ENCODE measurements at places on chromosomes 16 and 17. TPM values are rescaled to one million over a fixed set of nuclear protein-coding genes. Genes with fewer than 3 reads are reported as not detected.

GRCh38 chr16:27265982-27266381 lies 2.6 kb downstream of the NSMCE1 start:
- H3K36me3 ChIP-seq, result no peaks in the 10 kb centered on the region
- H3K4me3 ChIP-seq, result no peak overlapping the region
- H3K27me3 ChIP-seq, result no peaks in the 10 kb centered on the region

GRCh38 chr16:51707666-51708065 lies 556.6 kb upstream of the SALL1 start:
- no peaks in the 10 kb centered on the region for H3K4me1 ChIP-seq
- H3K4me3 ChIP-seq, result no peak overlapping the region
- H3K27ac ChIP-seq, result no peak overlapping the region
- DNase-seq, result no peak
- no peaks in the 10 kb centered on the region for H3K36me3 ChIP-seq

DNA sequence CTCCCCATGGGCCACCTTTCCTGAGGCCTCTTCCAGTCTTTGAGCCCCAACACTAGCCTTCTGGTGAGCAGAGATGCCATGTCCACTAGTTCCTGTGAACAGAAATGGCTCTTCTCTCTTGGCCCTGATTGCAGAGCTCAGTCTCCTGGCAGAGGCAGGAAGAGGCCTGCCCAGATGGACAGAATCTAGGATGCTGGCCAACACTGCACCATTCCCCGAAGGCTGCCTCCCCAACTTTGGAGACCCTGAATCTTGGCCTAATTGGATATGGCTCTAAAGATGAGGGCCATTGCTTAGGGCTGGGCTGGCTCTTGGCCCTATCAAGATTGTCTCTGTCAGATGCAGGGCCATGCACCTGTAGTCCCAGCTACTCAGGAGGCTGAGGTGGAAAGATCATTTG lies 18.0 kb upstream of the DYNLL2 start:
- H3K27ac ChIP-seq, result no peak overlapping the region
- peaks cover 4% of the 10 kb centered on the region for H3K4me1 ChIP-seq
- no peak overlapping the region for H3K4me3 ChIP-seq
- H3K27me3 ChIP-seq, result no peaks in the 10 kb centered on the region
- DNase-seq, result no peak

DNA sequence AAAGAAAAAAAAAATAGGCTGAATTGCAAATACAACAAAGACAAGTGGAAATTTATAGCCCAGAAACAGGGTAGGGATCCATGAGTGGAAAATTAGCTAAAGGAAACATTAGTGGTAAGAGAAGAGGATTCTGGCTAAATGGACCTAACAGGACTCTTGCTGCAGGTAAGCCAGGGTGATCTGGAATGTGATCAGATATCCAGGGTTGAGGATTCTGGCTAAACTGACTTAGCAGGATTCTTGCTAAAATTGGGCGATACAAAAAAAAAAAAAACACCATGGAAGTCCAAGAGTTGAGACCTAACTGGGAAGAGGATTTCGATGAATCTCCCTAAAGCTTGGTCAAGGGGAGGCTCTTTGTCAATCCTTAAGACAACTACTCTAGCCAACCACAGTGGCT lies 61.7 kb upstream of the ATF7IP2 start:
- H3K4me1 ChIP-seq, result peaks cover 7% of the 10 kb centered on the region
- no peaks in the 10 kb centered on the region for H3K36me3 ChIP-seq
- H3K4me3 ChIP-seq, result no peak overlapping the region
- no peaks in the 10 kb centered on the region for H3K27me3 ChIP-seq
- DNase-seq, result no peak
- no peak overlapping the region for H3K27ac ChIP-seq

DNA sequence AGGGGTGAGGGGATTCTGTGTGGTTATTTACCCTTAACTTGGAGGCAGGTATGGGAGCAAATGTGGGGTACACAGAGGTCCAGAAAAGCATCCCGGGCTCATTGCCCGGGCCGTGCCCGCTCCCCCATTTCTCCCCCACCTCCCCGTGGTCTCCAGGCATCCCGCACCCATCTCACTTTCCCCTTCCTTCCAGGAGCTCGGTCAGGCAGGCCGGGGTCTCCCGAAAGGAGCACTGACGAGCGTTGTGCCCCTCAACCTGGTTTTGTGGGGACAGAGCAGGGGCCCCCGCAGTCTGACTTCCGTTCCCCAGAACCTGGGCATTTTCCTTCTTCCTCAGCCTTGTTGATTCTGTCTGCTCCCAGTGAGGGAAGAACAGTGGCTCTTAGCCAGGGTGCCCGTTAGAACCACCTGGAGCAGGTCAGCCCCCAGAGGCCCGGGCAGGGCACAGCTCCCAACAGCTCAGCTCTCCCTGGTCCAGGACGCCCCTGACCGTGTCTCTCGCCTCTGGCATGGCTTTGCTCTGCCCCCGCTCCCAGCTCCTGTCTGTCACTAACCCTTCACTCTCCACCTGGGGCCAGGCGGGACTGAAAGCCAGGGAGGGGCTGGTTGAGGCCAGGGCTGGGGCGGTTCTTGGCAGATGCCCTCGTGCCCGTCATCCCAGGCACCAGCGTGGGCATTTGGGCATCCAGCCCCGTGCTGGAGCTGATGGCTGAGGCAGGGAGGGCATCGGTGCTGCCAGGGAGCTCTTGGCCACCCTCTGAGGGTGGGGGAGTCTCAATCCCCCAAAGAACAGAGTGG lies 12.5 kb upstream of the NUDT16L1 start:
- no peaks in the 10 kb centered on the region for H3K27me3 ChIP-seq
- H3K4me3 ChIP-seq, result no peak overlapping the region
- DNase-seq, result no peak
- H3K36me3 ChIP-seq, result no peaks in the 10 kb centered on the region
- peaks cover 33% of the 10 kb centered on the region for H3K4me1 ChIP-seq

DNA sequence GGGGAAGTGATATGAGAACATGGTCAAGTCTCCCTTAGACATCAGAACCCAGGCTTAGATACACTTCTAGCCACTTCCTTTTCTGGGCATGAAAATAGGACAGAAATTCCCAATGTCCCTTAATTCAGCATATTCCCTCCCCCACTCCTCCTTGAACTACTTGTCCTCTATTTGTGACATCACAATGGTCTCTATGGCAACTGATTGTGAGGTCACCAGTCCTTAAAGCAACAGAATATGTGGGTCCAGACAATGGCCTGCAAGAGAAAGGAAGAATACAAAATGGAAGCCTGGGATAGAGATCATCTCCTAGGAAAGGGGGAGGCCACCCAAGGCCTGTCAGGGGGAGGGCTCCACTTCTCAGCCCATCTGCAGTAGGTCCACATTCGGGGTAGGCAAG lies 6.7 kb upstream of the SEZ6 start:
- no peaks in the 10 kb centered on the region for H3K36me3 ChIP-seq
- no peaks in the 10 kb centered on the region for H3K27me3 ChIP-seq

GRCh38 chr17:53570731-53571130 lies 252.0 kb upstream of the KIF2B start:
- H3K36me3 ChIP-seq, result no peaks in the 10 kb centered on the region
- H3K27ac ChIP-seq, result no peak overlapping the region
- no peaks in the 10 kb centered on the region for H3K4me1 ChIP-seq
- no peak for DNase-seq
- no peaks in the 10 kb centered on the region for H3K27me3 ChIP-seq
- no peak overlapping the region for H3K4me3 ChIP-seq

- no peaks in the 10 kb centered on the region for H3K27me3 ChIP-seq
- no peaks in the 10 kb centered on the region for H3K4me1 ChIP-seq
- no peak overlapping the region for H3K4me3 ChIP-seq
- no peak overlapping the region for H3K27ac ChIP-seq
- no peak for DNase-seq
These were observed 360.7 kb downstream of the PMP22 start for GRCh38 chr17:14904386-14904785.

GRCh38 chr17:18156976-18157280 lies 26.7 kb upstream of the ALKBH5 start:
- H3K27me3 ChIP-seq, result no peaks in the 10 kb centered on the region
- H3K36me3 ChIP-seq, result no peaks in the 10 kb centered on the region
- H3K4me1 ChIP-seq, result peaks cover 16% of the 10 kb centered on the region
- H3K27ac ChIP-seq, result no peak overlapping the region
- H3K4me3 ChIP-seq, result no peak overlapping the region
- no peak for DNase-seq

DNA sequence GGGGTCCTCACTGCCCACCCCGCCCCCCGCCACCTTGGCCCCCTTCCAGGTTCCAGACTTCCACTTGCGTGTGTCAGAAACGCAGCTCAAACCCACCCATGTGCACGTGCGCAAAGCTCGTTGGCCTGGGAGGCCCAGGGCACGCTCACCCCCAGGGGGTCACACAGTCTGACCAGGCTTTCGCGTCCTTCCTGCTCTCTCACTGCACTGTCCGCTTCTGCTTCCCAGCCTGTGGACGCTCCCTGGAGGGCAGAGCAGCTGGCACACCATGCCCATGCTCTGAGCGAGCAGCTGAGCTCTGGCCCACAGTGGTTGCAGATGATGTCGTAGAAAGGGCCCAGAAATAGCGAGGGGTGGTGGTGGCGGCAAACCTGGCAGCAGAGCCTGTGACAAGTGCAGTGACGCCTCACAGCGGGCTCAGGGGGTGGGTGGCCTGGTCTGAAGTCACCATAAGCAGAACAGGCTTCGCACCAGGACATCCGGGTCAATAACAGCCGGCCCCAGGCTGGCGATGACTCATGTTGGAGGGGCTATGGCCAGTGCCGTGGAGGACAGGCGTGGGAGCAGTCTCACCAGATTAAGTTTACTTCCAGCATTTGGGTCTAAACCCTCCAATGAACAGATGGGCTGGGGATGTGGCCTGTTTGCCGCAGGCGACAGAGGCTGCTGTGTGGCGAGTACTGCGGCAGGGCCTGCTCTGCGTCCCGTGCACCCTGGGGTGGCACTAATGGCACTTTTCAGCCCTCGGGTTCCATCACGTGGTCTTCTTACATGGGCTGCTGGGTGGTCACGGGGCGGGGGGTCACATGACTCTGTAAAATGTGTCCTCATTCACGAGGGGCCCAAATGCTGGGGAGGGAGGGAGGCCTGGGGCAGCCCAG lies 49.0 kb downstream of the NT5M start:
- H3K36me3 ChIP-seq, result no peaks in the 10 kb centered on the region

DNA sequence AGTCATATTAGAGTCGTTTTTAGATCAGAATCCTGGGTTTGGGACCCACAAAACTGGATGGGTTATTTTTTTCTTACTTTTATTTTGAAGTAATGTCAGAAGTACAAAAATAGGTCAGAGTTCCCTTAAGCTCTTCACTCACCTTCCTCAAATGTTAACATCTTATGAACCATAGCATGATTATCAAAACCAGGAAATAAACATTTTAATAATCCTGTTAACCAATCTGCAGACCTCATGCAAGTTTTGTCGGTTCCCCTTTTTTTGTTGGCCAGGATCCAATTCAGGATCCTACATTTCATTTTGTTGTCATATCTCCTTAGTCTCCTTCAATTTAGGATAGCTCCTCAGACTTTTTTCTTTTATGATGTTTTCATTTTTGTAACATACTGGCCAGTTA lies 162.0 kb downstream of the CHD9 start:
- no peak overlapping the region for H3K27ac ChIP-seq
- no peak for DNase-seq
- no peaks in the 10 kb centered on the region for H3K36me3 ChIP-seq
- no peaks in the 10 kb centered on the region for H3K27me3 ChIP-seq
- H3K4me1 ChIP-seq, result peaks cover 24% of the 10 kb centered on the region

DNA sequence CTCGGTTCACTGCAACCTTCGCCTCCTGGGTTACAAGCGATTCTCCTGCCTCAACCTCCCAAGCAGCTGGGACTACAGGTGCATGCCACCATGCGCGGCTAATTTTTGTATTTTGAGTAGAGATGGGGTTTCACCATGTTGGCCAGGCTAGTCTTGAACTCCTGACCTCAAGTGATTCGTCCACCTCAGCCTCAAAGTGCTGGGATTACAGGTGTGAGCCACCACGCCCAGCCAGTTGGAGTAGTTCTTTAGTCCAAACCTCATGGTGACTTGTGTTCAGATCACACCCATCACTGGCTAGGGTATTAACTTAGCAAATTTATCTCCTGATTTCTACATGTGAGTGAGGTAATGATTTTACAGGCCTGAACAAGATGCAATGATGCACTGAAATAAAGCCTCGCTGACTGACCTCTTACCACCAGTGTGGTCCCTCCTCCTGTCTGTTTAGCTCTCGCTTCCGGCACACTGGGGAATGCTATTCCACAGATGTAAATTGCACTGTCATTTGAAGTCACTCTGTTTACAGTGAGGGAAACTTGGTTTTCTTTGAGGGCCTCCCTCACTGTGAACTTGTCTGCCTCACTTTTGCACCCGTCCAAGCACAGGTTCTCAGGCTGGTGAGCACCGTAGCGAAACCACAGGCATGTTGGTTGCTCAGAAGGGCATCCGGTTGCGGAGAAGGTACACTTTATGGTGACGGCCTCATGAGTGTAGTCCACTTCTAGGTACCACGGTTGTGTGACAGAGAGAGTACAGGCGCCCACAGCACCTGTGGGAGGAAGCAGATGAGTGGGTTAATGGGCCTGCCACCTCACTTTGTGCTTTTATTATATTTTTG lies 5.5 kb downstream of the IGSF6 start:
- peaks cover 10% of the 10 kb centered on the region for H3K4me1 ChIP-seq
- H3K27me3 ChIP-seq, result no peaks in the 10 kb centered on the region
- H3K36me3 ChIP-seq, result no peaks in the 10 kb centered on the region
- DNase-seq, result no peak

DNA sequence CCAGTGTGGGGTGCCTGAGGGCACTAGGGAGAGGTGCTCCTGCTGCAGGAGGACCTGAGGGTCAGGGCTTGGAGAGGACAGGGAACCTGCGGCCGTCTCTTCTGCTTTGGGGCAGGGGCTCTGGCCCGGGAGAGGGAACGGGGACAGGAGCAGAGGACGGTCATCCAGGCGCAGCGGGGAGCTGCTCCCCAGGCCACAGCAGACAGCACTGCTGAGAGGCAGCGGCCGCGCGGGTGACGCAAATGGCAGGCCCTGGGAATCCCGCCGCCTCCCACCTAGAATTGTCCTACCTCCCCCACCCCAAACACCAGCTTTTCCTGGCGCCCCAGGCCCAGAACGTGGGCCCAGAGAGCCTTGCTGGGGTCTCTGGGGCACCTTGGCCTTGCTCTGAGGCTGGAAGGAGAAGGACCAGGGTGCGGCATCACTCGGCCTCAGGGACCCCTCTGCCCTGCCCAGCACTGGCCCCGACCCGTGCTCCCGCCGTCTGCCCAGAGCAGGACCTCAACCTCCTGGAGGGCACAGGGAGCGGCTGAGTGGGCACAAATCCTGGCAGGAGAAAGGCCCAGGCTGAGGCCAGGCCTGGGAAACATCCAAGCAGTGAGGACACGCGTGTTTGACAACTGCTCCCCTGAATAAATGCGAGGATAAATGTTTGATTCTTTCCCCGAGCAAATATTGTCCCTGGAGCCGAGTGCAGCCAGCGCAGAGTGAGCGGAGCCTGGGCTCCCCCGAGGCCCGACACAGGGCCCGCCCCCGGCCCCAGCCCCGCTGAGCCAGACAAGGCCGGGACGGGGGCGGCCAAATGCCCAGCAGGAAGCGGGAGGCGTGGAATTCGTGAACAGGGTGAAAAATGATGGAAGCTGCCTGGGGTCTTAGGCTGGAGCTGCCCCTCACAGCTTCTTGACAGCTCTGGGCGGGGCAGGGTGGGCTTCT lies 8.5 kb downstream of the SSTR5 start:
- no peaks in the 10 kb centered on the region for H3K27me3 ChIP-seq
- H3K4me3 ChIP-seq, result no peak overlapping the region
- DNase-seq, result no peak
- no peaks in the 10 kb centered on the region for H3K36me3 ChIP-seq
- H3K27ac ChIP-seq, result no peak overlapping the region

Gene KRTAP2-3
- not detected for total RNA-seq

Gene SLC16A6
- total RNA-seq, result 1.5 TPM

Gene FBRS
- total RNA-seq, result 165 TPM

Gene SPPL2C
- 64.7 TPM for total RNA-seq

Gene ANKFN1
- total RNA-seq, result 3.7 TPM

Gene AOC2
- total RNA-seq, result 10.3 TPM

Gene CCDC78
- 6.1 TPM for total RNA-seq

Gene TSPOAP1
- total RNA-seq, result 7.2 TPM
